ENCODE measurements at places on chromosomes 7 and 10.

DNA sequence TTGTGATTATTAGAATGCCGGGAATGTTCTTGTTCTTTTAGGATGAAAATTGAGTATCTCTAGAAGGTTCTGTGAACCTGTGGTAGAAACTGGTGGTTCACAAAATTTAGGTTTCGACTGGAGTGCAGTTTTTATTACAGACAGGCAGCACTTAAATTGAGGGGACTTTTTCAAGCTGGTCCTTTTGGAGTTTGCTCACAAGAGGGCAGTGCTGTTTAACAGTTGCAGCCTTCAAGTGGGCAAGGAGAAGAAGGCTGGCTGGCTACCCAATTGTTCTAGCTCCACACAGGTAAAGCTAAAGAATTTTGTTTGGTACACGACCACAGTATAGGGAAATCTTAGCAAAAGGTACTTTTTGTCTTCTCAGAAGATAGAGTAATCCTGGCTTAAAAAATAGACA lies 233.6 kb downstream of the SNX13 start:
- peak; percentile 27 for DNase-seq

GRCh38 chr7:19376538-19376937 lies 231.3 kb upstream of the FERD3L start:
- no peak for DNase-seq

DNA sequence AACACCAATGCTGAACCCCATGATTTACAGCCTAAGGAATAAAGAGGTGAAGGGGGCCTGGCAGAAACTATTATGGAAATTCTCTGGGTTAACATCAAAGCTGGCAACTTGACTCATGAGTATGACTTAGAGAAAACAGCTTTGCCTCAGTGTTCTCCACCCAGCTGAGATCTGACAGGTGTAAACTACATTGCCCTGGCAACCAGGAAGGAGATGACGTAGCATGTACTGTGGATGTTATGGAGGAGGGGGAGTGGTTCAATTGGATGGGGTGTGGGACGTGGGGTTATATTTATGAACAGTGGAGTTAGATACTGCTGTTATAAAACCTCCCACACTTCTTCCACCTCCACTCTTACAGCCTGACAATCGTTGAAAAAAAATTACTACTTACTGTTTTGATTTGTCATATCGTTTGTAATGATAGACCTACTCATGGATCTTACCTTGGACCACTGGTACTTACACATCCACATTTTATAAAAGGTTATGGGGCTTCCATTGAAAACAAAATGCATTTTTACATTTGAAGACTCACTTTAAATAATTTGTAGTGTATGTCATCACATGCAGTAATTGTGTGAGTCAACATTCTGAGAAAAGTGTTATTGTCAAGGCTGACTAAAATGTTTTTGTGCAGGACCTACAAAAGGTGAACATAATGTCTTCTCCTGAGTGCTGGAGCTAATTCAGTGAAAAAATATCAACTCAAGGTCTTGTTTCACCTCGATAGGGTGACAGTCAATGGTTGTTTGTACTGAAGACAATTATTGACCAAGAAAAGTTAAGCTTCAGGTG lies 6.4 kb downstream of the OR2F1 start:
- DNase-seq = no peak

DNA sequence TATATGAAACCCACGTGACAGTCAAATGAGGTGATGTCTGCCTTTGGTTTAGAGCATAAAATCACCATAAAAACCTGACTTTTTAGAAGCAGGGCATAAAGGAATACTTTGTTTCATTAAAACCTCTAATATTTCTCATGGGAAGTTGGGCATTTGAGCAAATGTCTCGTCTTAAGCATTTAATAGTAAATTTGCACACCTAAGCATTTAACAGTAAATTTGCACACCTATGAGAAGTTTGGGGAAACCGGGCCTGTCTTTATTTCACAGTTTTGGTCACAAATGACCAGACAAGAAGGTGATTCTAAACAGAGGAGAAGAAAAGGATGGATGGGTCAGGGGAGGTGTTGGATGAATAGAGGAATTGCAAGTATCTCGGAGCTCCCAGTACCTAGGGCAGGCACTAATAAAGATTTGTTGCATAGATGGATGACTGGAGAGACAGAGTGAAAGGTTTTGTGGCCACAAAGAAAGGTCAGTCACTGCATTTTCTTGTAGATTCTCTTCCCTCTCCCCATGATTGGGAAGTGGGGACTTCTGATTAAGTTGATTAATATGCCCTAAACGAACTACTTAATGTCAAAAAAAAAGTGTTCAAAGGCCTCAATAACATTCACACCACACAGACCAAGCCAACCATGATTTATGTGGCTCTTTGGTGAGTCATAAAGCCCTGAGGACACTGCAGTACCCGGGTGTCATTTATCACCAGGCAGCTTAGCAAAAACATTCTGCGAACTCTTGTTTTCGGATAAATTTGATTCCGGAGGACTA lies 158.2 kb downstream of the SPAG6 start:
- peak; percentile 25 for DNase-seq
